NCI-H446 treated with DMSO at 0.1 percent for 48 hours (cell line): ENCODE measurements at places on chromosomes 6 and 20.

GRCh38 chr6:21123507-21124436 lies 469.8 kb upstream of the SOX4 start:
- no peak for DNase-seq

DNA sequence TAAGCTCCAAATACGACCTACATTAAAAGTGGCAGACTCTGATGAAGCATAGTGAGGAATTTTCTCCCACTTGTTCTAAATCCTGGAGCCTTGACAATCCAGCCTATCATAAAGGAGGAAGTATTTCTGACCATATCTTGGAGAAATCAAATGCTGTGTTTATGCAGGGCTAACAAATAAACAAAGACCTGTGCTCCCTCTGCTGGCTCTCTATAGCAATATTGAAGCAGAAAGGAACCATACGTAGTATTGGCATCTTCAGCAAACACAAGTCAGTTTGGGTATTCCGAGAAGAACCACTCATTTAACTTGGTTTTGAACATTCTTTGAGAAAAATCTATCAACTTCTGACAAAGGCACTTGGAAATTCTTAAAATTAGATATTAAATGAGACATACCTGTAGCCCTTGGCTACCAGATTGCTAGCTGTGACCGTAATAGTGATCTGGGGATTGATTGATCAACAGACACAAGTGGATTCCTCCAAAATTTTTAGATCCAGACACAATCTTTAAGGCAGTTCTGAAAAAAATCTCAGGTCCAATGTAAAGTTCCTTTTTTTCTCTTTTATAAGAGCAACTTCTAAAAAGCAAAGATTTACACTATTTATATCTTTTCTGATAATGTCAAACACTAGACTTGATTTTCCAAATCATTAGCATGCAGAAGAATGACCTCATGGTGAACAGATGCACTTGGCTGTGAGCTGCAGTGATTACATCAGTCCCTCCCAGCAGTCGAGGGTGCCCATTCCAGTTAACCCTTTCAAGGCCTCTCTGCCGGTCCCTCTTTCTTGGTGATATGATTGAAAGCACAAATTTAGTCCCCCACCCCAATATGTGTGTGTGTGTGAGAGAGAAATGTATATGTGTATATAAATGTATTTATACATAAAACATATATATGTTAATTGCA lies 40.2 kb downstream of the INSM1 start:
- DNase-seq, result peak; percentile 91

GRCh38 chr6:155310596-155310995 lies 3.7 kb downstream of the TFB1M start:
- DNase-seq, result no peak

DNA sequence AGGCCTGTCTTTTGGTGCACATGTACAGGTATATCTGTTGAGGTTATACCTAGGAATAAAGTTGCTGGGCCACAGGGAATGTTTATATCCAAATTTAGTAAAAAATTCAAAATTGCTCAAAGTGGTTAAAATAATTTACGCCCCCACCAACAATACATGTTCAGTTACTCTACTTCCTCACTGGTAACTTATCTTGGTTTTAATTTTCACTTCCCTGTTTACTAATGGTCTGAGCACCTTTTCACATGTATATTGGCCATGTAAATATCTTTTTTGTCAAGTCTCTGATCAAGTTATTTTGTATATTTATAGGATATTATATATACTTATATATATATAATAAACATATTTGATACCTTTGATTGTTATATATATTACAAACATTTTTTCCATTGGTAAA lies 9.7 kb downstream of the PDE7B start:
- DNase-seq, result no peak

DNA sequence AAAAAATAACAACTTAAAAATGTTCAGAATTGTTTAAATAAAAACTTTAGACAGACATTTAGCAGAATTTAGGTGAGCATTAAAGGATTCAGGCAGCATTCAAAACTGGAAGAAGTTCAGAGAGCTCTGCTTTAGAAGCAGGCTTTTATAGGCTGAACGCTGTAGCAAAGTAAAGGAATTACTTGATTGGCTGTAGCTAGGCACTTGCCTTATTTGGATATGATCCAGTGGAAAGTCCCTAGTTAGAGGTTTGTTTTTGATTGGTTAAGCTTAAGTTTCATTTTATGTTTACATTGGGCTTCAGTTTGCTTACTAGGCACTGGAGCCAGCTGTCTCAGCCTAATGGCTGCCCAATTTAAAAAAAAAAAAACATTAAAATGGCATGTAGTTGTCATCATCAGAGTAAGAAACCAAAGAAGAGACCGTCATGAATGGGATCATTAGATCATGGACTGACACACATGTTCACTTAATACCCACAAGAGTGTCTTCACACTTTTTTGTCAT lies 65.1 kb downstream of the CBFA2T2 start:
- peak; percentile 98 for DNase-seq

GRCh38 chr6:140897804-140898573 lies 1234.7 kb upstream of the GJE1 start:
- DNase-seq, result no peak

DNA sequence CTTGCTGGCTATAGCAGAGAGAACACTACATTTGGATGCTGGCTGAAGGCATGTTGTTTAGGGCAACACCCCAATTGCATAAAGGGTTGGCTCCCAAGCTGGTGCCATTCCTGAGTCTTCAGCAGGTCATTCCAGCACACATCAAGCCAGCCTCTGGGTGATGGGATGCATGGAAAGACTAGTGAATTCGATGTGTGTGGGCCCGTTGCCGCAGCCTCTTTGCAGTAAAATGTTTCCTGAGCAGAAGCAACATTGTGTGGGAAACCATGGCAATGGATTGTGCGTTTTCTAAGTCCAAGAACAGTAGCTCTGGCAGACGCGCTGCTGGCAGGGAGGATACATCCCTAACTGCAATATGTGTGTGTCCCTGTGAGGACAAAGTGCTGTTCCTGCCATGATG lies 142.4 kb upstream of the SLC24A3 start:
- no peak for DNase-seq

- no peak for DNase-seq
Measured at GRCh38 chr6:64326939-64327338, 691.3 kb downstream of the PHF3 start.

GRCh38 chr20:51631011-51631950 lies 88.8 kb upstream of the NFATC2 start:
- DNase-seq, result no peak

DNA sequence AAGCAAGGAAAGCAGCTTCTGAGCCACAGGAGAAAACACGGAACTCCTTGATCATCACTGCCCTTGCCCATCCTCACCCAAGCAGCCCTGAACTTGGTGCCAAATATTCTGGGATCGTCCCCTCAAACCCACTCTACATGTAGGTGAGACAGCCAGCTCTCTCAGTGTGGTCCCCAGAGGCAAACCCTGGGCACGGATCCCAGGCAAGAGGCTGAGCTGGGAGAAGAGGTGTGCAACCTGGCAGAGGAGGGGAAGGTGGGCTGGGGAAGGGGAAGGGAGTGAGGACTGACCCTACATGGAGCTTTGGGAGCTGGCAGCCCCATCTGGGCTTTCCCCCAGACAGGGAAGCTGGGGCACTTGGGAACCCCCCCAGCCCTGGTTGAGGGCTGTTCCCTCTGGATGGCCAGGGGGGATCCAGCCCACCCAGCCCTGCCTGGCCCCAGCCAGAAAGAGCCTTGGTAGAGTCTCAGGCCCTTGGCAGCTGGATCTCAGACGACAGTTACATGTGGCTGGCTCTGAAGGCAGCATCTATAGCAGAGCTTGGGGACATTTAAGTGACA lies 186.2 kb upstream of the CST7 start:
- DNase-seq, result no peak
